ENCODE measurements at places on chromosomes 13 and 19. TPM values are rescaled to one million over a fixed set of nuclear protein-coding genes. Genes with fewer than 3 reads are reported as not detected.

TLE6 gene
- not detected for total RNA-seq

ICAM1 gene
- 6.3 TPM for total RNA-seq

GRCh38 chr19:46717716-46718143 lies 816 bp upstream of the PRKD2 start:
- H3K27me3 ChIP-seq: no peaks in the 10 kb centered on the region
- no peak for DNase-seq
- peaks cover 32% of the 10 kb centered on the region for H3K36me3 ChIP-seq
- H3K4me3 ChIP-seq: peak overlapping the region; percentile 91

IGFL1 gene
- total RNA-seq: not detected

TTC9B gene
- total RNA-seq: not detected

DNA sequence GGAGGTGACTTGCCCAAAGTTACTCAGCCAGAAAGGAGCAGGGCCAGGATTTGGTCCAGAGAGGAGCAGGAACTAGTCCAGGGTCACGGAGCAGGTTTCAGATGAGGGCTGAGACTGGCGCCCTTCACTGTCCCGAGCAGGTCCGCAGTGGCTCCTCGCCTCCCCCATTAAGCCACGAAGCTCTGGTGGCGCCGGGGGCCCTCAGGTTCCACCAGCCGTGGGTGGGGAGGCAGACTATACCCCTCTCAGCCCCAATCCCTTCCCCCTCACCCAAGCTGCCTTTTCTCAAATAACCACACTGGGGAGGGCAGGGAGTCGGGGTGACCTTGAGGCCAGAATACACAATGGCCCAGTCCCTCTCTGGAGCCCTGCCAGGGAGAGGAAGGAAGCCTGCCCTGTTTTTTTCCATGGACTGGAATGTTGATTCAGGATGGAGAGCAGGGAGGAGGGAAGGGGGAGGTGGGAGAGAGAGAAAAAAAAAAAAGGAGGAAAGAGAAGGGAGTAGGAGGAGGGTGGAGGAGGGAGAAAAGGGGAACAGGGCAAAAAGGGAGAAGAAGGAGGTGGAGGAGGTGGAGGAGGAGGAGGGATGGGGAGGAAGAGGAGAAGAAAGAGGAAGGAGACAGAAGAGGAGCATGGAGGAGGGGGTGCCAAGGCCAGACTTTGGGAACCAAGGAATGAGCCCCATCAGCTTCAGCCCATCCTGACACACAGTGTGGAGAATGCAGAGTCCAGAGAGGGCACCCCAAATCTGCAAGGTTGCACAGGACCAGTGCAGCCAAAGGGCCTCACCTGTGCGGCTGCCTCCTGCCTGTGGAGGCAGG lies 19.7 kb downstream of the CEACAM16 start:
- H3K27me3 ChIP-seq: no peaks in the 10 kb centered on the region
- peak overlapping the region; percentile 91 for H3K27ac ChIP-seq
- no peaks in the 10 kb centered on the region for H3K36me3 ChIP-seq
- peaks cover 56% of the 10 kb centered on the region for H3K4me1 ChIP-seq
- peak; percentile 75 for DNase-seq
- peak overlapping the region; percentile 17 for H3K4me3 ChIP-seq

- H3K36me3 ChIP-seq: no peaks in the 10 kb centered on the region
- H3K4me3 ChIP-seq: no peak overlapping the region
- H3K4me1 ChIP-seq: no peaks in the 10 kb centered on the region
These were observed 350.5 kb downstream of the GPC6 start for GRCh38 chr13:93577105-93577504.

Measured in heart right ventricle (tissue), 16 donors.